Ovary (tissue), 10 donors: ENCODE measurements at places on chromosomes 1 and 21. TPM values are rescaled to one million over a fixed set of nuclear protein-coding genes. Genes with fewer than 3 reads are reported as not detected.

CAP1 gene
- 211 TPM for total RNA-seq

TAL1 gene
- total RNA-seq: 2.1 TPM

GRCh38 chr1:210239349-210240111 is 6.9 kb downstream of the SERTAD4 start:
- no peaks in the 10 kb centered on the region for H3K36me3 ChIP-seq
- no peak for DNase-seq
- H3K27ac ChIP-seq: no peak overlapping the region
- peaks cover 7% of the 10 kb centered on the region for H3K4me1 ChIP-seq

JAM2 gene
- 18.1 TPM for total RNA-seq

DNA sequence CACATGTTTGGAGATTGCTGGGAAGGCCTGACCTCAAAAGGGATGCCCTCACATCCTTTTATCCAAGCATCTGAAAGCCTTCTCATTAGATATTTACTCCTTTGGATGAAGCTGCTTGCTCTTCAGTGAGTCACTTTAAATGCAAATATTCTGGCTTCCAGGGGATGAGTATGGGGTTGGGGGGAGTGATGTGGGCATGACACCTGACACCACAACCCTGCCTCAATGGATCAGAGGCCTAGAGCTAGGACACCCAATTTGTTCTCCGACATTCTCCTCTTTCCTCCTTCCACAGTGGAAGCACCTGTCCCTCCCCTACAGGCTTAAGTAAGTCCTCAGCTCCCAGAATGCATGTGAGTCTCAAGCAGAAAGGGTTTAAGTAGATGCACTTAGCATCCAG is 238.3 kb downstream of the OMA1 start:
- H3K27me3 ChIP-seq: no peaks in the 10 kb centered on the region
- no peaks in the 10 kb centered on the region for H3K4me1 ChIP-seq
- H3K27ac ChIP-seq: no peak overlapping the region
- no peak overlapping the region for H3K4me3 ChIP-seq
- H3K36me3 ChIP-seq: no peaks in the 10 kb centered on the region

DNA sequence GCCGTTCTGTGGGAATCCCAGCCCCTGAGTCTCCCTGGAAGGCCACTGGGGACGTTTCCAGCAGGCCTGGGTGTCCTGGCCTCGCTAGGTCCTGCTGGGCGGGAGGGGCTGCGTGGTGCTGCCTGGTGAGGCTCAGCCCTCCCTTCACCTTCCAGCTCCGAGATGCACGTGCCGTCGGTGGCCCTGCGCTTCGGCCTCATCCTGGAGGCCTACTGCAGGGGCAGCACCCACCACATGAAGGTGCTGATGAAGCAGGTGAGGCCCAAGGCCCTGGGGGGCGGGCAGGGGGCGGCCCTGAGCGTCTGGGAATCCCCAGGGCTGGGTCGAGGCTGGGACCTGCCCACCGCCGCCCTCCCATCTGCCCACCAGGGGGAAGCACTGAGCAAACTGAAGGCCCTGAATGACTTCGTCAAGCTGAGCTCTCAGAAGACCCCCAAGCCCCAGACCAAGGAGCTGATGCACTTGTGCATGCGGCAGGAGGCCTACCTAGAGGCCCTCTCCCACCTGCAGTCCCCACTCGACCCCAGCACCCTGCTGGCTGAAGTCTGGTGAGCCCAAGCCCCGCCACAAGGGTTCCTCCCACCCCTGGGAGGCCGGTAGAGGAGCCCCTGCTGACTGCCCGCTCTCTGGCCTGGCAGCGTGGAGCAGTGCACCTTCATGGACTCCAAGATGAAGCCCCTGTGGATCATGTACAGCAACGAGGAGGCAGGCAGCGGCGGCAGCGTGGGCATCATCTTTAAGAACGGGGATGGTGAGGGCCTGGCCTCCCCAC is 70.3 kb downstream of the PIK3CD start:
- H3K36me3 ChIP-seq: no peaks in the 10 kb centered on the region
- DNase-seq: no peak
- peaks cover 4% of the 10 kb centered on the region for H3K4me1 ChIP-seq
- H3K27ac ChIP-seq: no peak overlapping the region
- no peak overlapping the region for H3K4me3 ChIP-seq

DNA sequence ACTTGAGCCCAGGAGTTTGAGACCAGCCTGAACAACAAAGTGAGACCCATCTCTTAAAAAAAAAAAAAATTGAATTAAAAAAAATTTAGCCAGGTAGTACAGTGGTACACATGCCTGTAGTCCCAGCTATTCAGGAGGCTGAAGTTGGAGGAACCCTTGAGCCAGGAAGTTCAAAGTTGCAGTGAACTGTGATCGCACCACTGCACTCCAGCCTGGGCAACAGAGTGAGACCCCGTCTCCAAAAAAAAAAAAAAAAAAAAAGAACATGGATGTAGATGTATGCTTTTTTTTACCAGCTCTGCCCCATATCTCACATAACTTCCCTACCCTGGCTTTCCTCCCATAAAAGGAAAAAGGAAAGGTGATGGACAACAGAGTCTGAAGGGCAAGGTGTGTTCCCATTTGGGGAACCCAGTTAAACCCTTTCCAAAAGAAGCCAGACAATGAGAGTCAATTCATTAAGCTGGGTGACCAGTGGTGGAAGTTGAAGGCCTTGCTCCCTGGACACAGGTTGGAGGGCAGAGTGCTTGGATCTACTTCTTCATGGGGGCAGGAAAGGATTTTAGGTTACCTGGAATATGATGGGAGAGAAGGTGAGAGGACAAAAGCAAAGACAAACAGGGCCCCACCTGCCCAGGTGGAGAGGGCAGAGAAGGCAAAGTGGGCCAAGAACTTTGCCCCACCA is 2.9 kb downstream of the KRTCAP2 start:
- H3K4me3 ChIP-seq: no peak overlapping the region
- H3K27ac ChIP-seq: no peak overlapping the region
- no peaks in the 10 kb centered on the region for H3K27me3 ChIP-seq

DNA sequence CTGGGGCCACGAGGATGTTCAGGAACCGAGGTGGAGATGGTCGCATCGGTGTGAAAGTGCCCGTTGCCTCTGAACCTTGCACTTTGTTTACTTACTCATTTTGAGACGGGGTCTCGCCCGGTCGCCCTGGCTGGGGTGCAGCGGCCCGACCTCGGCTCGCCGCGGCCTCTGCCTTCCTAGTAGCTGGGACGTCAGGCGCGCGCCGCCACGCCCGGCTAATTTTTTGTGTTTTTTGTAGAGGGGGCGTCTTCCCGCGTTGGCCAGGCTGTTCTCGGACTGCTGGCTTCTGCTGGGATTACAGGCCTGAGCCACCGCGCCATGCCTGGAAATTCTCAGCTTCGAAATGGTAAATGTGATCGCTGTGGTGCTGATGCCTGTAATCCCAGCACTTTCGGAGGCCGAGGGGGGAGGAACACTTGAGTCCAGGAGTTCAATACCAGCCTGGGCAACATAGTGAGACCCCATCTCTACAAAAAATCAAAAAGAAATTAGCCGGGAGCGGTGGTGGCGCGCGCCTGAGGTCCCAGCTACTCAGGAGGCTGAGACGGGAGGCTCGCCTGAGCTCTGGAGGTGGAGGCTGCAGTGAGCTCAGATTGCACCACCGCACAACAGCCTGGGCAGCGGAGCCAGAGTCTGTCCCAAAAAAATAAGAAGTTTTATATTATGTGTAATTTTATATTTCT is 684 bp upstream of the MRPL20 start:
- no peak for DNase-seq
- peaks cover 11% of the 10 kb centered on the region for H3K4me1 ChIP-seq
- H3K36me3 ChIP-seq: no peaks in the 10 kb centered on the region
- peak overlapping the region; percentile 77 for H3K27ac ChIP-seq

ACP6 gene
- 14.6 TPM for total RNA-seq

DNA sequence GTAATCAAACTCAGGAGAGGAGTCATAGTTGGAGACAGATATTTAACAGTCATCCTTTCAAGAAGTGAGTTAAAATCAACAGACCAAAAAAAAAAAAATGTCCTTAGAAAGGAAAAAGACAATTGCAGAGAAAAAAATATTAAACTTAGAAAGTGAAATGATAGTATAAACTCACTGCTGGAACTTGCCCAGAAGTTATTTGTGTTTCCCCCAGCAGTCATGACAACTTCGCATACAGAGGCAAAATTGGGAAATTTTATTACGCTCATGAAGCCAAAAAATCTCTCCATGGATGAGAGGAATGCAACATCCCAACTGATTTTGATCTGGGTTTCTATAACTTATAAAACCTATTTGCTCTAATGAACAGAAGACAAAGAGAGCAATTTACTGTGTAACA is 198.2 kb downstream of the LRRC7 start:
- H3K27ac ChIP-seq: no peak overlapping the region
- H3K4me1 ChIP-seq: no peaks in the 10 kb centered on the region
- no peaks in the 10 kb centered on the region for H3K36me3 ChIP-seq

- H3K36me3 ChIP-seq: no peaks in the 10 kb centered on the region
- no peaks in the 10 kb centered on the region for H3K27me3 ChIP-seq
- H3K4me1 ChIP-seq: peaks cover 5% of the 10 kb centered on the region
- DNase-seq: no peak
- no peak overlapping the region for H3K4me3 ChIP-seq
- no peak overlapping the region for H3K27ac ChIP-seq
Measured at GRCh38 chr1:12402842-12403241, 173.0 kb downstream of the VPS13D start.

GCSAML gene
- not detected for total RNA-seq

GLIS1 gene
- total RNA-seq: 1.1 TPM

DNA sequence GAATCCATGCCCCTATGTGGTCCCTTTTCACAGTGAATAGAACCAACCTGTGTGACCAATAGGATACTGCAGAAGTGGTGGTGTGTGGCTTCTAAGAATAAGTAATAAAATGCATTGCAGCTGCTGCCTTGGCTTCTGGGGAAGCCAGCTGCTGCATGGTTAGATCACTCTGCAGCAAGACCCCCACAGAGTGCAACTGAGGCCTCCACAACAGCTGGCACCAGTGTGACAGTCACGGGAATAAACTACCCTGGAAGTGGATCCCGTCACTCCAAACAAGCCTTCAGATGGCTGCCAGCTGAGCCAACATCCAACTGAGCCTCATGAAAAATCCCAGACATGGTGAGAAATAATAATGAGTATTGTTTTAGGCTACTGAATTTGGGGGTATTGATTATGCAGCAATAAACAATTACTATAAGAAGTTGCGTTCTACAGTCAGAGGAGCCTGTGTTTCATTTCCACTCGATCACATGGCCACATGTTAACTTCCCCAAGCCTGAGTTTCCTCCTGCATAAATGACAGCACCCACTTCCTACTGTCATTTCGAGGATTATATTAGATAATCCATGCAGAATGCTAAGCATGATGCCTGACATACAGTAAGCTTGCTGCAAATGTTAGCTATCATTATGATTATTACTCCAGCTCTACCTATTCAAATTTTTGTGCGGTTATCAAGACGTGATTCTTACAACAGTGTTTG is 20.8 kb upstream of the COG2 start:
- no peak overlapping the region for H3K4me3 ChIP-seq
- H3K4me1 ChIP-seq: no peaks in the 10 kb centered on the region
- no peaks in the 10 kb centered on the region for H3K27me3 ChIP-seq

IGSF5 gene
- total RNA-seq: not detected

DNA sequence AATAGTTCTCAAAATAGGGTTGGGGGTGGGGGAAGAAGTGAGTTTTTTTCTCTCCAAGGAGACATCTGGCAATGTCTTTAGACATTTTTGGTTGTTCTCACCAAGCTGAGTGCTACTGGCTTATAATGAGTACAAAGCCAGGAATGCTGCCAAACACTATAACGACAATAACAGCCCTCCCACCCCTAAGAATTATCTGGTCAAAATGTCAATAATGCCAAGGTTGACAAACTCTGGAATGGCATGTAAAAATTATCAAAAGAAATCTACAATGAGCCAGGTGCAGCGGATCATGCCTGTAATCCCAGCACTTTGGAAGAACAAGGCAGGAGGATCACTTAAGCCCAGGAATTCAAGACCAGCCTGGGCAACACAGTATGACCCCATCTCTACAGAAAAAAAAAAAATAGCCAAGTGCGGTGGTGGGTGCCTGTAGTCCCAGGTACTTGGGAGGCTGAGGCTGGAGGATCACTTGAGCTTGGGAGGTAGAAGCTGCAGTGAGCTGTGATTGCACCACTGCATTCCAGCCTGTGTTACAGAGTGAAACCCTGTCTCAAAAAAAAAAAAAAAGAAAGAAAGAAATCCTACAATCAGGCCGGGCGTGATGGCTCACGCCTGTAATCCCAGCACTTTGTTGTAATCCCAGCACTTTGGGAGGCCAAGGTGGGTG is 2.5 kb downstream of the ATP5PF start:
- H3K4me3 ChIP-seq: no peak overlapping the region
- H3K27ac ChIP-seq: no peak overlapping the region
- no peaks in the 10 kb centered on the region for H3K36me3 ChIP-seq
- H3K27me3 ChIP-seq: no peaks in the 10 kb centered on the region
- DNase-seq: no peak

- H3K4me1 ChIP-seq: no peaks in the 10 kb centered on the region
- no peak overlapping the region for H3K4me3 ChIP-seq
- no peaks in the 10 kb centered on the region for H3K36me3 ChIP-seq
- no peak overlapping the region for H3K27ac ChIP-seq
- no peak for DNase-seq
Measured at GRCh38 chr1:182978151-182978853, 25.3 kb upstream of the SHCBP1L start.

DNA sequence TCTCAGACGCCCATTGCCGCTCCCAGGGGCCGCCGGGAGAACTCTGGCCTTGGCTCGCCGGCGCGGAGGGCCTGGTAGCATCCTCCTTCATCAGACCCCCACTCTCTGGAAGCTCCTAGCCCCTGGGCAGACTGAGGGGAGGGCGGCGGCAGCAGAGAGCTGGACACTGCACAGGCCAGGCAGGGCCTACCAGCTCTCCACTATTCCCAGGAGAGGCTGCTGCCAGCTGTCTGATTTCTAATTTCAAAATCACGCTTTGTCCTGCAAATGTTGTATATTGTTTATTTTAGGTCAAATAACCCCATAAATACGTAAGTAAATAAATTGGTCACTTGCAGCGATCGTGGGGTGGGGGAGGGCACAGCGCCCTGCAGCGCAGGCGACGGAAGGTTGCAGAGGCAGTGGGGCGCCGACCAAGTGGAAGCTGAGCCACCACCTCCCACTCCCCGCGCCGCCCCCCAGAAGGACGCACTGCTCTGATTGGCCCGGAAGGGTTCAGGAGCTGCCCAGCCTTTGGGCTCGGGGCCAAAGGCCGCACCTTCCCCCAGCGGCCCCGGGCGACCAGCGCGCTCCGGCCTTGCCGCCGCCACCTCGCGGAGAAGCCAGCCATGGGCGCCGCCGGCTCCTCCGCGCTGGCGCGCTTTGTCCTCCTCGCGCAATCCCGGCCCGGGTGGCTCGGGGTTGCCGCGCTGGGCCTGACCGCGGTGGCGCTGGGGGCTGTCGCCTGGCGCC is at the start of gene MTARC1:
Gene MTARC1, plus strand, starts transcription at position 577 of the 732 bp plus-strand sequence. Its CDS starts 32 bp downstream, at position 609.
- H3K27me3 ChIP-seq: no peaks in the 10 kb centered on the region
- H3K4me3 ChIP-seq: peak within 1 kb of the TSS; percentile 23
- peak within 1 kb of the TSS; percentile 30 for H3K27ac ChIP-seq
- DNase-seq: peak; percentile 74

DNA sequence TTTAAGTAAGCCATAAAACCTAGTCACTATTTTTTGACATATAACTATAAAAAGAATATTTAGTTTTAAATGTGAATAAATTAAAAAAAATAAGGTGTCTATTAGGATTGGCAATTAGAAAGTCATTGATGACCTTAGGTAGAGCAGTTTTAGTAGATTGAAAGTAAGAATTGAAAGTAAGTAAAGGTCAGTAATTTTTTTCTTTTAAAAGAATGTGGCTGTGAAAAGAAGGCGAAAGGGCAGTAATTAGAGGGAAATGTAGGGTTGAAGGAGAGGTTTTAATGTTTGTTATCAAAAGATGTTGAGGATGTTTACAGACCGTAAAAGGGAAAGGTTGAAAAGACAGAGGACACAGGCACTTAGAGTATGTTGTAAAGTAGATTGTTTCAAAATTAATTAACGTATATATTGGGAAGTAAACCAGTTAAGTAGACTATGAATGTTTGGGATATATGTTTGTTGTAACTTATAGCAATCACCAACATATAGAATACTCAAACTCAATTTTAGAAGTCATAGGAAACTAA is 41.0 kb downstream of the ZFYVE9 start:
- no peaks in the 10 kb centered on the region for H3K36me3 ChIP-seq
- H3K27ac ChIP-seq: no peak overlapping the region
- no peaks in the 10 kb centered on the region for H3K27me3 ChIP-seq
- H3K4me3 ChIP-seq: no peak overlapping the region
